Fibroblast of skin of abdomen (primary cell): ENCODE measurements at places on chromosomes 16 and 17.

- DNase-seq = peak; percentile 30
These were observed 192.4 kb upstream of the GSE1 start for GRCh38 chr16:85420501-85421337.

DNA sequence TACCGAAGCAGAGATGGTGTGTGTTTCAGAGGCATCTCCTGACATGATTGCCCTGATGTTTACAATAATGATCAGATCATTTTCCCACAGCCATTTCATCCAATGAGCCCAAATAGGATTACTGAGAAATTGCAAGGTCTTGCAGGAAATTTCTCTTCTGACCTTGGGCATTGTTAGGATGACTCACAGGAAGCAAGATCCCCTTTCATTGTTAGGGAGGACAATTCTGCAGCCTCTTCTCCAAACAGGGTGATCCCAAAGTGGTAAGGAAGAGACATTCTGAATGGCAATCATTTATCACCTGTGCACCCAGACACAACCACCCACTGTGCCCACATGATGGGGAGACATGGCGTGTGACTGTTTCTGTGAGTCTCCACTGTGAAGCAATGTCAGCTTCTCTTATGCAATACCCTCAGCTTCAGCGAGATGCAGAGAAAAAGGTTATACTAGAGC, 306.7 kb upstream of the XYLT1 start:
- DNase-seq = peak; percentile 67

DNA sequence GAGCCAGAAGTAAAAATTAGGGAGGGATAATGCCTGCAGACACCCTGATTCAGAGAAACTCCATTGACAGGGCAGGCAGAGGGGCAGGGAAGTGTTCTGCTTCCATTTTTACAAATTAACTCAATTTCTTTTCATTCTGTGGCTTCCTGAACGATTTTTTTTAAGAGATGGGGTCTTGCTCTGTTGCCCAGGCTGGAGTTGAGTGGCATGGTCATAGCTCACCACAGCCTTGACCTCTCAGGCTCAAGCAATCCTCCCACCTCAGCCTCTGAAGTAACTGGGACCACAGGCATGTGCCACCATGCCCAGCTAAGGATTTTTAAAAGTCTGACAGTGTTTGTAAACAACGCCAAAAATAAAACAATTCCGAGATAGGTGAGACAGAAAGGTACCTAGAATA, 99.8 kb downstream of the SMG6 start:
- DNase-seq = no peak

GRCh38 chr17:80962356-80963329, 29.0 kb upstream of the CHMP6 start:
- DNase-seq = no peak

GRCh38 chr16:89633064-89633631, 19.7 kb downstream of the DPEP1 start:
- peak; percentile 80 for DNase-seq

DNA sequence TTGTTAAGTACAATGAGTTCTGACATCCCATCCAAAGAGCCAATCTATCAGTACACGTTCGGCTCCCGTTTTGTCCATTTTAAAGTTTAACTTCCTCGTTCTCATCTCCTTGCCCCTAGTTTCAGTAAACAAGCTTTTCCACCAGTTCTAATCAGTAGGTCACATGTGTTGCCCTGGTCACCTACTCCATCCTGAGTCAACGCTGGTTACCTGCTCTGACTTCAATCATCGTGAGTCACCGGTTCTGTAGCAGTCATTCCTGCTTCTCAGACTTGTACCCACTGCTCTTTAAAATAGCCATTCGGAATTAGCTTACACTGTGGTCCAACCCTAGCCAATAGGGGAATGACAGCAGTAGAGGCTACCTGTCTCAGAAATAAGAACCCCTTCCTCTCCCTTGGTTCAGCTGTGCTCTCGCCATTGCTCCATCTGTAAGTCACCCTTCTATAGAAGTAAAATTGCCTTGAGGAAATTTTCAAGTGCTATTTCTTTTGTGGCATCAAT, 191.0 kb downstream of the CPPED1 start:
- no peak for DNase-seq
